Activated naive CD4-positive, alpha-beta T cell treated with anti-CD3 and anti-CD28 coated beads for 36 hours (primary cell): ENCODE measurements at places on chromosomes 7 and 10.

DNA sequence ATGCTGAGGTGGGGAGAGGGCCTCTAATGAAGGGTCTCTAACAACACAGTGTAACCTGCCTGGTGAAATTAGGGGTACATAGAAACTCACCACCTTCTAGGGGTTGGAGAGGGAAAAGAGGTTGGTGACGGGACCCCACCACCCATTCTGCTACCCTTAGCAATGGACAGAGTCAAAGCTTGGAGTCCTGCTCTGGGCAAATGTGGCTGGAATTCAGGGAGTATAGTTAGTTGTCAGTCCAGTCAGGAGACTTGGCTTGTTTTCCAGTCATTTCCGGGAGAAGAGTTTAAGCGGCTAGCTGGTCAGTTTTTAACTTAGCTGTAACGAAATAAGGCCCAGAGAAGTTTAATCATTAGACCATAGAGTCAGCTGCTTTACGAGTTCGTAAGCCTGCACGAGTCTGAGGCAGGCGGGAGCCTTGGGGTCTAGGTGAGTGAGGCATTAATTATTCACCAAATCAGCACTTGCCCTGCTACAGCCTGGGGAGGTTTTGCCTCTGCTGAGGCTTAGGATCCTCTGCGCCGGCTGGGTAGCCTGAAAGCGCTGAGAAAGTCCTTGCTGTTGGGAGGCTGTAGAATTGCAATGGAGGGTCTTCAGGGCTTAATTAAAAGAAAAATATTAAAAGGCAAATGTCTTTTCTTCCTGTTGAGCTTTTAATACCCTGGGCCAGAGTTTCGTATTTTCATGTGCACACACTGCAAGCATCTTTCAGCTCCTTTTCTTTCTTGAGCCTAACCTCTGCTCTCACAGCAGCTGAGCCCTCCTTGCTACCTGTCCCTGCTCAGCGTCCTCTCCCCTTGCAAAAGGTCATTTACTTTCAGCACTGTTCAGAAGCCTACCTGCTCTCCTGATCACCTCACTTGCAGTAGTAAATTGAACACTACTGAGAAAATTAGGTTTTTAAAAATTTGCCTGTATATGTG, 1.5 kb upstream of the LAMB1 start:
- no peak for DNase-seq

GRCh38 chr7:48710995-48711394, 213.4 kb upstream of the CDC14C start:
- DNase-seq, result no peak

GRCh38 chr7:31776616-31777015, 89.6 kb downstream of the PPP1R17 start:
- no peak for DNase-seq

DNA sequence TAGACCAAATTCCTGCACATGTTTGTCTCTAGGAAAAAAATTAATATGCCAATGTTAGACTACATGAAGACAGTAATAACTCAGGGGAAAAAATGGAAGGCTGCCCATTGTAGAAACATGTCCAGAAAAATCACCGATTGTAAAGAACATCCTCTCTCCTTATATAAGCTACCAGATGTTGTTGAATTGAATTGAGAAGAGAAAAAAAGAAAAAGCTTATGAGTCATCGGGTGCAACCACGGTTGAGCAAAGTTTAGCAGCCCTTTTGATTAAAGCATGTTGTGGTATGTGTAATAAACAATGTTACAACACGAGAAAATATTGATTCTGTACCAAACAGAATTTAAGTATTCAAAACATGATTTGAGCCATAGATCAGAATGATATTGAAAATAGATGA, 102.3 kb upstream of the ARHGAP21 start:
- DNase-seq, result no peak

GRCh38 chr7:111159426-111159825, 68.5 kb downstream of the LRRN3 start:
- DNase-seq, result no peak

GRCh38 chr7:50795253-50795652, 12.6 kb upstream of the GRB10 start:
- DNase-seq, result no peak

GRCh38 chr7:66205741-66206090, 582 bp downstream of the TPST1 start:
- peak; percentile 12 for DNase-seq
